ENCODE measurements at places on chromosomes 3 and 15. TPM values are rescaled to one million over a fixed set of nuclear protein-coding genes. Genes with fewer than 3 reads are reported as not detected.

Gene ZMYND10
- total RNA-seq: 8.1 TPM

- no peak overlapping the region for H3K27ac ChIP-seq
- no peak overlapping the region for H3K4me3 ChIP-seq
- H3K4me1 ChIP-seq: no peaks in the 10 kb centered on the region
- H3K27me3 ChIP-seq: no peaks in the 10 kb centered on the region
- DNase-seq: no peak
- H3K36me3 ChIP-seq: no peaks in the 10 kb centered on the region
These were observed 28.1 kb downstream of the CHST14 start for GRCh38 chr15:40498891-40499290.

DNA sequence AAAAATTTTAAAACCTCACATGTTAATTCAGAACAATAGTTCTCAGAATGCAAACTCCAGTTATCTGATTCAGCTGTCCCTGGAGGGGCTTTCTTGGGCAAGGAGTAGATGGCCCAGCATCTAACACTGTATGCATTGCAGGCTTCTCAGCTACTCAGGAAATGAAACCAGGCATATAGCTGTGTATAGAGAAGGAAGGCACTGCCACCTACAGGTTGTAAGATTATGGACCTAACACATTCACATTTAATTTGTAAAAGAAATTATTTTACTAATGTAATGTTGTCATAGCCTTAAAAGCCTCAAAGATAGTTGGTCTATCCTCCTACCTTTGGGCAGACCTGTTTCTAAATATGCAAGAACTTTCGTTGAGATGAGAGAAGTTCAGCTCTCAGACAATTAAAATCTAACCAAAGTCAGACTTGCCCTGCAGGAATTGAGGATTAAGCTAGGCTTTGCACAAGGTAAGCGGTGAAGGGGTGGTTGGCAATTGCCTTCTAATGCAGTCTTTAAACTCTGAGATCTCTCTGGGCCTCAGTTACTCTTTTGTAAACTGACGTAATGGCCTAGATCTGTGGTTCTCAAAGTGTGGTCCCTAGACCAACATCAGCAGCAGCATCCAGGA lies 132.8 kb upstream of the SLC24A5 start:
- no peak overlapping the region for H3K4me3 ChIP-seq
- H3K27me3 ChIP-seq: no peaks in the 10 kb centered on the region
- no peak overlapping the region for H3K27ac ChIP-seq
- peak; percentile 10 for DNase-seq

GRCh38 chr3:59069838-59070237 lies 20.0 kb upstream of the CFAP20DC start:
- H3K27me3 ChIP-seq: no peaks in the 10 kb centered on the region
- DNase-seq: no peak
- H3K36me3 ChIP-seq: no peaks in the 10 kb centered on the region
- no peak overlapping the region for H3K4me3 ChIP-seq
- no peak overlapping the region for H3K27ac ChIP-seq
